ENCODE measurements at places on chromosomes 7 and 10.

DNA sequence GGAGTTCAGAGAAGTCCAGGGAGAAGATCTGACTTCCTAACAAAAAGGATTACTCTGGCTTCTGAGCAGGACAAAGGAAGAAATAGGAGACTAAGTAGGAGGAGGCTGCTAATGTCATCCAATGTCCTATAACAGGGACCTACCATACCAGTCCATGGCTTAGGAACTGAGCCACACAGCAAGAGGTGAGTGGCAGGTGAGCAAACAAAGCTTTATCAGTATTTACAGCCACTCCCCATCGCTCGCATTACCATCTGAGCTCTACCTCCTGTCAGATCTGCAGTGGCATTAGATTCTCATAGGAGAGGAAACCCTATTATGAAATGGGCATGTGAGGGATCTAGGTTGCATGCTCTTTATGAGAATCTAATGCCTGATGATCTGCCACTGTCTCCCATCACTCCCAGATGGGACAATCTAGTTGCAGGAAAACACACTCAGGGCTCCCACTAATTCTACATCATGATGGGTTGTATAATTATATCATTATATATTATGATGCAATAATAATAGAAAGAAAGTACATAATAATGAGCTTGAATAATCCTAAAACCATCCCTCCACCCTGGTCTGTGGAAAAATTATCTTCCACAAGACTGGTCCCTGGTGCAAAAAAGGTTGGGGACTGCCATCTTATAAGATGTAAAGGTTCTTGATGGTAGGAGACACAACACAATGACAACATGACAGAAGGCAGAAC is 487.4 kb downstream of the PLXDC2 start:
- DNase-seq = no peak

- DNase-seq = no peak
Observed at GRCh38 chr7:103689255-103689654, 243.2 kb upstream of the SLC26A5 start.

DNA sequence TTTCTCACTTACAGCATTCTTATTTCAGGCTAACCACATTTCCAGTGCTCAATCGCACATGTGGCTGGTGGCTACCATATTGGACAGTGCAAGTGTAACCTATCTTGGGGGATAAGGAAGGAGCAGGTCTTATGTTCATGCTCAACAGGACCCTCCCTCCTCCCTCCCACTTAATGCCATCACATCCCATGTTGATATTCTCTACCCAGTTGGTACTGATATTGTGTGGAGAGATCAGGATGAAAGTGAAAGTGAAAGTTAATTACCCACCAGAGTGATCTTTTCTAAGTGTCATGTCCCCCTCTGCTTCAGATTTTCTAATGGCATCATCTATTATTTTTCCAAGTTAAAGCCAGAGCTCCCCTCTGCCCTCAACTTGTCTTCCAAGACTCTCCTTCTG is 91.6 kb downstream of the BMPER start:
- no peak for DNase-seq

GRCh38 chr7:30453921-30454320 is 24.7 kb downstream of the NOD1 start:
- DNase-seq = no peak

GRCh38 chr10:110429301-110429700 is 68.4 kb upstream of the DUSP5 start:
- DNase-seq = no peak

DNA sequence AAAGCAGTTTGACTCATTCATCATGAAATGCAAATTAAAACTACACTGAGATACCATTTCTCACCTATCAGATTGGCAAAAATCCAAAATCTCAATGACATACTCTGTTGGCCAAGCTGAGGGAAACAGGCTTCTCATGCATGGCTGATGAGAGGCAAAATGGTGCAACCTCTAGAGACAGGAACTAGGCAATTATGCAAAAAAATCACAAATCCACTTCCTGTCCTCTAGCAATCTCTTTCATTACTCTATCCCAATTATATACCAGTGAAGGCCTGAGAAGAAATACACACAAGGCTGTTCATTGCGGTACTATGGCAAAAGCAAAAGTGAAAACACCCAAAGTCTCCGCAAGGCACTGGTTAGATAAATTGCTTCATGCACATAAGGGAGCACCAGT is 25.9 kb upstream of the PTPRN2 start:
- DNase-seq = no peak

DNA sequence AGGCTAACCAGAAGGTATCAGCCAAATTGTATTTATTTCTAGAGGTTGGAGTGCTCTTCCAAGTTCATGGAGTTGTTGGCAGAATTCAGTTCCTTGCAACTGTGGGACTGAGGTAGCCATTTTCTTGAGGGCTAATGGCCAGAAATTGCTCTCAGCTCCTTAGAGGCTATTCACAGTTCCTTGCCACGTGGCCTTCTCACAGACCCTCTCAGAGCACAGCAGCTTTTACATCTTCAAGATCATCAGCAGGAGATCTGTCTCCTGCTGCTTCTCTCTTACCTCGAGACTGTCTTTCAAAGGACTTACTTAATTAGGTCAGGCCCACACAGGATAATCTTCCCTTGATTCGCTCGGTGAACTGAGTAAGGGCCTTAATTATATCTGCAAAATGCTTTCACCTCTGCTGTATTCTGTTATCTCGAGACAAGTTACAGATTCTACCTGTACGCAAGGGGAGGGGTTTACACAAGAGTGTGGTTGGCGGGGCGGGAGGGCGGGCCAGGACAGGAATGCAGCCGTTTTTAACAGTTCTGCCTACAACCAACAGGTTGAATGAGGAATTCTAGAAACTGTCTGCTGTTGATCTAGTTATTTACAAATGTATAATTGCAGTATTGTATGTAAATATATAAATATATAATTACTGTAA is 15.0 kb downstream of the MIOS start:
- no peak for DNase-seq

DNA sequence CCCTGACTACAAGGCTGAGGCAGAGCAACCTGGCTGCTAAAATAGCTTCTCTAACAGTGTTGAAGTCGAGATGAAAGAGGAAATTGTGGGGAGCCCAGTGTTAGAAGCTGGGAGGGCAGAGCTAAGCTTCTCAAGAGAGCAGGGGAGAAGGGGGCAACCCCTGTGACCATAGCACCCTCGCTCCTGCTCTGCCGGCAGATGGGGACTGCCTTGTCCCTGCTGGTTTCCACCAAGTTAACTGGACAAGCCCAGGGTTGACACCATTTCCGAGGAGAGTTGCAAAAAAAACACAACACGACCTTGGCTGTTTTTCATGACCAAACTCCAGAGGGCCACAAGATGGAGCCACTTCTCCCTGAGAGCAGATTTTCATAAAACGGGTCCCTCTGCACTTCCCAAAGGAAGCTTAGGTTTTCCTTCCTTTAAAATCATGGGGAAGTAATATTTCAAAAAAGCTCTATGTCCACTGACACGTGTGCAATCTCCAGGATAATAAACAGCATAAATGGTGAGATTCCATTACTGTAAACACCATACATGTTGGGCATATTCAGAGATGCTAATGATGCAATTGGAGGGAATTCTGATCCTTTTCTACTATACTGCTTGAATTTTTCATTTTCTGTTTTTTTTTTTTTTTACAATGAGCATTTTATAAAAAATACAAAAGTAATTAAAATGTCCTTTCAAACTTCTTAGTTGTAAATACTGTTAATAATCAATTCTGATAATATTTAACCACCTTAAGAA is 140.4 kb downstream of the PIP4K2A start:
- no peak for DNase-seq

DNA sequence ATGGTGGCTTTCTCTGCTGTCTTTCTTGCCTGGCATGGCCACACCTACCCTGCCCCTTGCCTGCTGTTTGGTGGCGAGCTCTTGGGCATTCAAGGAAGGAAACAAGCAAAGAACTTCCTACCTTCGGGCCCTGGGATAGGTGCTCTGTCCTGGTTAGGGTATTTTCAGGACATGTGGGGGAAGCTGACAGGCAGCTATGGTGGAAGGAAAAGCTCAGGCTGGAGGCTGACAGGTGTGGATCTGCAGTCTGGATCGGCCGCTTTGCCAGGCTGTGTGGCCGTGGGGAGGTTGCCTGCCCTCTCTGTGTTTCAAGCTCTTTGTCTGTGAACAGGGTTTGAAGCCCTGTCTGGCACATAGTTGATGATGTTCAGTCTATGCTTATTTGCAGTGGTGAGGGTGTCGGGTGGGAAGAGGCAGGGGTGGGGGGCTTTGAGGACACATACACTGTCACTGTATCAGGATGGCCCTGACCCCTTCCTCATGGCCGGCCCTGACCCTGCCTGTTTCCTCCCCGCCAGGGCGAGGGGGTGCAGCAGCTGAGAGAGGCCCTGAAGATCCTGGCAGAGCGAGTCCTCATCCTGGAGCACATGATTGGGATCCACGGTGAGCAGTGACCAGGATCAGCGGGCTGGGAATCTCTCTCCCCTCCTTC is 73.7 kb downstream of the MYL10 start:
- no peak for DNase-seq

GRCh38 chr10:17882557-17882956 is 69.2 kb upstream of the SLC39A12 start:
- no peak for DNase-seq

GRCh38 chr7:14821757-14822480 is 80.6 kb downstream of the DGKB start:
- no peak for DNase-seq

DNA sequence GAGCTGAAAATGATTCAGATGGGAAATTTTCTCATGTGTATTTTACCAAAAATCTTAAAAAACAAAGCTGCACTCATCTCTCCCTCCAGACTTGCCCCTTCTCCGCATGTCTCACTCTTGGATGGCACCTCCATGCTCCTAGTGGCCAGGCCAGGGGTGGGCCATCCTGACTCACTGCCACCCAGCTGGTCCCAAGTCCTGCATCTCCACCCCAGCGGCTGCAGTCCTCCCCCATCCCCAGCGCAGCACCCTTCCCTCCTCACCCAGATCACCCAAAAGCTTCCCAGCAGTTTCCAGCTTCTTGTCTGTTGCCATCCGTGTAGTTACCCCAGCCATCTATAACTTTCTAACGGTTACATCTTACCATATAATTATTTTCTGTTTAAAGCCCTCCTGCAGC is 53.0 kb upstream of the INSIG1 start:
- DNase-seq = no peak

GRCh38 chr7:15525652-15526263 is 36.1 kb downstream of the AGMO start:
- no peak for DNase-seq

- no peak for DNase-seq
Observed at GRCh38 chr10:79416578-79417255, 28.7 kb downstream of the ZCCHC24 start.

GRCh38 chr10:127802531-127803095 is 65.6 kb downstream of the FOXI2 start:
- DNase-seq = no peak

GRCh38 chr7:14381936-14382335 is 392.5 kb upstream of the ETV1 start:
- no peak for DNase-seq

DNA sequence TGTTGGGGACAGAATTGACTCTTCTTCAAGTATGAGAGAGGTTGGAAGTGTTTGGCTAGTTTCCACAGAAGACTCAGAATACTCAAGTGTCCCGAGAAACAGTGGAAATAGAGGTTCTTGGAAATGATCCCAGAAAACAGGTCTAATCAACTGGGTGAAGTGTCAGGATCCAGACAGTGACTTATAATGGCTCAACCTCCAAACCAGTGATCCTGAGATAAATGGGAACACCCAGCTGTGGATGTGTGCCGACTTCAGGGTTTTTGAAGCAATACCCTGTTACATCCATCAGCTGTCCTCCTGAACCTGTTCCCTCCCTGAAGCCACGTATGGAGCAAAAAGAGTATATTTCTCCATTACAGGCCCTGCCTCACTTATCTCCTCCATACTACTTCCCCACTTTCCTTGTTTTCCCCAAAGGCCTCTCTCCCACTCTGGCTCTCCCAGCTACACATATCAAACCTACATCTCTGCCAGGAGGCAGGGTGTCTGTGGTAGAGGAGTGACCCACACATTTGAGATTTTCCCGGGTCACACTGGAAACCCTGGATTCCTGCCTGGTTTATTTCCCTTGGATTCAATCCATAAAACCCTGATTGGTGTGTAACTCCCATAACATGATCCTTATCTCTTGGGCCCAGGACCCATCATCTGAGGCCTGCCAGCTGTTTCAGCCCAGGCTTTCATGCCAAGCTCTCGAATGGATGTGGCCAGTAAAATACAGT is 17.6 kb upstream of the ELOVL3 start:
- no peak for DNase-seq

GRCh38 chr7:36188906-36189305 is 35.9 kb downstream of the EEPD1 start:
- DNase-seq = no peak

DNA sequence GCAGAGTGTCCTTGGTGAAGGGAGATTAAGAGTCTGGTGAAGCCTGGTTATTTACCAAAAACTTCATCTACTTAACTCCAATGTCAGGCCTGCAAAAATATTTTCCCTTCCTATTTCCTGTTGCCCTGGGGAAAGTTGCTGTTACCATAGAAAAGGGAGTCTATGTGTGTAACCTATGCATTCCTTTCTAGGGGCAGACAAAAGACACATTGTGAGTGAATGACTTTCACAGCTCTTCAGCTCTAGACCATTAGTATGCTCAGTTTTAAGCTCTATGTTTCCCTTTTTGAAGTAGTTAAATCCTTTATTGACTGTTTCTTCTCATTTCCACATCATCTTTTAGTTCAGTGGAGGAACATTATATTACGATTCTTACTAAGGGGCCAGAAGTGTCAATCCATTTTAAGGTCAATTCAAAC is 45.6 kb upstream of the SGCE start:
- no peak for DNase-seq

GRCh38 chr7:11206177-11206899 is 232.7 kb downstream of the PHF14 start:
- DNase-seq = no peak

- no peak for DNase-seq
Observed at GRCh38 chr10:71657604-71658466, 61.7 kb downstream of the C10orf105 start.

DNA sequence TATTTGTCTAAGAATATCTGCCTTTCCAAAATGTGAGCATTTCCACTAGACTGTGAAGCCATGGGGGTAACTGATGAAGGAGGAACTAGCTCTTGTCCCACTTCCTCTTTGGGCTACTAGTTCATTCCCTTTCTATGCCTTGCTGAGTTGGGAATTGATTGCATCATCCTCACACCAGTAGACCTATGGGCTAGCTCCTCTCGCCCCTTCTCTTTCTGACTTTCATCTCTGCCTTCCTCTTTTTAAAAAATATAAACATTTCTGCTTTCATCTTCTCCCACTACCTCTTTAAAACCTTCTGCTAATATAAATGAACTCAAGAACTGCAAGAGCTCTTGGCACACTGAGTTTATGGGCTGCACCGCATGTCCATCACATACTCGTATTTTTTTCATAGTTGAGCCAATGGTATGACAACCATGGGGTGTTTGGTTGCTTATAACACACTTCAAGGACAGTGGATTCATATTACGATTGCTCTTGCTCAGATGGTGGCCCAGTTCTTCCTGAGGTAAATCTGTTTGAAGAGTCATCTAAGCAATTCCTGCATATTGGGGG is 182.0 kb downstream of the REEP3 start:
- DNase-seq = no peak
